ENCODE measurements at places on chromosomes 7 and 10. TPM values are rescaled to one million over a fixed set of nuclear protein-coding genes. Genes with fewer than 3 reads are reported as not detected.

HOXA5 gene
- not detected for total RNA-seq

CADPS2 gene
- 3.6 TPM for total RNA-seq

FRMPD2 gene
- total RNA-seq = 0.20 TPM

SLC26A4 gene
- 1.1 TPM for total RNA-seq

PTPN20 gene
- total RNA-seq = 17.1 TPM

PHYHIPL gene
- not detected for total RNA-seq

CALCR gene
- not detected for total RNA-seq

HIPK2 gene
- 119 TPM for total RNA-seq

KNDC1 gene
- total RNA-seq = 0.35 TPM

TMEM178B gene
- 37.3 TPM for total RNA-seq

HMX3 gene
- not detected for total RNA-seq

KIF5B gene
- total RNA-seq = 141 TPM

ZNF117 gene
- 2.7 TPM for total RNA-seq

GBX1 gene
- 1.0 TPM for total RNA-seq

DGKI gene
- total RNA-seq = 0.87 TPM

CPN1 gene
- not detected for total RNA-seq

KCNMA1 gene
- 1.4 TPM for total RNA-seq

SLC16A9 gene
- 1.1 TPM for total RNA-seq

SPDYE11 gene
- total RNA-seq = not detected

AASS gene
- 31.7 TPM for total RNA-seq

AKR1D1 gene
- total RNA-seq = not detected

CHAT gene
- not detected for total RNA-seq

SCIN gene
- total RNA-seq = not detected

ZWINT gene
- 1.8 TPM for total RNA-seq

ATOH7 gene
- total RNA-seq = not detected

MLXIPL gene
- total RNA-seq = 0.69 TPM

SPDYE8 gene
- not detected for total RNA-seq

STEAP4 gene
- 32.5 TPM for total RNA-seq

EPO gene
- not detected for total RNA-seq

HECW1 gene
- not detected for total RNA-seq

HECTD2 gene
- total RNA-seq = 5.5 TPM

ITIH5 gene
- 8.3 TPM for total RNA-seq

GIMAP6 gene
- 39.4 TPM for total RNA-seq

TBXAS1 gene
- 7.2 TPM for total RNA-seq

ACBD7 gene
- total RNA-seq = not detected

SPDYE2 gene
- not detected for total RNA-seq

SPDYE6 gene
- total RNA-seq = not detected

SFTPA2 gene
- total RNA-seq = not detected

C7orf25 gene
- total RNA-seq = 2.8 TPM

VWA2 gene
- not detected for total RNA-seq

FKBP6 gene
- not detected for total RNA-seq

SPOCK2 gene
- total RNA-seq = 4.8 TPM

PDK4 gene
- total RNA-seq = 1,108 TPM

PAXIP1 gene
- total RNA-seq = 7.3 TPM

LBX1 gene
- not detected for total RNA-seq

ST8SIA6 gene
- total RNA-seq = 11.8 TPM

CNNM1 gene
- not detected for total RNA-seq

HTR5A gene
- total RNA-seq = not detected

BAMBI gene
- 11.0 TPM for total RNA-seq

TCF7L2 gene
- total RNA-seq = 11.7 TPM

DDC gene
- total RNA-seq = not detected

TAS2R3 gene
- total RNA-seq = not detected

UNCX gene
- total RNA-seq = not detected

TRIL gene
- total RNA-seq = 5.9 TPM
